ENCODE measurements at places on chromosomes 5 and 9. TPM values are rescaled to one million over a fixed set of nuclear protein-coding genes. Genes with fewer than 3 reads are reported as not detected.

Gene ERCC8
- total RNA-seq: 11.0 TPM

Gene MYMK
- not detected for total RNA-seq

Gene CTXN3
- not detected for total RNA-seq

Gene REEP2
- 6.2 TPM for total RNA-seq

Gene COL23A1
- not detected for total RNA-seq

Gene MEGF10
- not detected for total RNA-seq

Gene FOXI1
- total RNA-seq: not detected

All from A549 treated with dexamethasone at 1 μM for 4 hours (cell line).